ENCODE measurements at places on chromosomes 2 and 18.

DNA sequence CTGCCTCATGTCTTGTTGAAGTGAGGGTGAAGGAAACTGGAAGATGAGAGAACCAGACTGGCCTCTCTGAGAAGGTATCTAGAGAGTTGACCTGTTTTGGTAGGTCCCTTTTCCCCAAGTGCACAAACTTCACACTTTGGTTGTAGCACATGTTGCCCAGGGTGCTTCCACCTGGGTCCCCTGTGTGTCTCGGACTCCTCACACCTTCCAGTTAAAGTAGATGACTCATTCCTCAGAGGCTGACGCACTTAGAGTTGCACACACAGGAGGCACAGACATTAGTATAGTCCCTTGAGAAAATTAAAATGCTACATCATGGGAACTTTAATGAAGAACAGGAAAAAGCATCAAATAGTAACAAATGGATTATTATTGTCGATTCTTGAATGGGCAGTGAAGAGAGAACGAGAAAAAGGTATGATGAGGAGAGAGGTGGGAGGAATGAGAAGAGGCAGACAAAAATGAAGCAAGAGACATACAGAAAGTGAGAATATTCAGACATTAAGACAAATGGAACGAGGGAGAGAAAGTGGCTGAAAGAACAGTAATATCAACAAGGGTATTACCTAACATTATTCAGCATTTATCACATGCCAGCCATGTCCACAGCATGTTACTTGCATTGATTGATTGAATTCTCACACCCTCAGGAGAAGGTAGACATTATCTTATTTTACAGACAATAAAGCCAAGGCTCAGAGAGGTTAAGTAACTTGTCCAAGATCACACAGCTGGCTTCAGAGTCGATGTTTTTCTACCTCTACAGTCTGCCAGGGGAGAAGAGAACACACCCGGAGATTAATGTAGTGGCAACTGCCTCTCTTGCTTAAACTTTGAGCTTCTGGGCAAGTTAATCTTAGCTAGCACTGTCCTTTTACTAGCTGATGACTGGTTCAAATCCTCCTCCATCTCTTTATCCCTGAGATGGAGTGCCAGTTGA, 68.6 kb downstream of the FHOD3 start:
- DNase-seq, result no peak

DNA sequence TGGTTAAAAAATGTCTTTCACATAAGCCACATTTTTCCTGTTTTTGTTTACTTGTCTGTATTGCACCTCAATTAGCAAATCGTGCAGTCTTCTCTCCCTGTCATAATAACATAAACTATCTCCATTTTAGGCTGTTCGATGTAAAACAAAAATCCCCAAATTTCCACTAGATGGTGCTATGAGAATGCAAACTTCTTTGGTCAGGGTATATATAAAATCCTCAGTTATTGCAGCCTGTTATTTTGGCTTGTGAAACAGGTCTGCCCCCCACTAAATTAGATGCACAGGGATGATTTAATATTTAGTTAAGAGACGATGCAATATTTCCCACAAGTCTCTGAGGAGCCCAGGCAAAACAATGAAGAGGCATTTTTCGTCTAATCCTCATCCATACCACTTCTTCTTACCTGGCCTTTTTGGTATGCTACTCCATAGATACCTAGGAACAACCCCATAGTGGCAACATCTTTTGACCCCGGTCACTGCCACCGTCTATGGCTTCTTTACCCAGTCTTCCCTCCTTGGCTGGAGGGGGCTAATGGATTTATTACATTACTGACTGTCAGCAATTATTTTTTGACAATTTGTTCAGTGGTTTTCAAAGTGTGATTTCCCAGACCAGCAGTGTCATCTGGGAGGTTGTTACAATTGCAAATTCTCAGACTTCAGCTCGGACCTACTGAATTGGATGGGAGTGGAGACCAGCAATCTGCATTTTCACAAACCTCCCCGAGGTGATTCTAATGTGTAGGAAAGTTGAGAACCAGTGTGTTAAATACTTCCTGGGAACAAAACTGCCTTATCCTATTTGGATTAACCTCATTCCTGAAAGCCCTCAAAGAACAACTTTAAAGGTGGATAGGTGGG, 117.4 kb upstream of the CWC22 start:
- DNase-seq, result no peak

DNA sequence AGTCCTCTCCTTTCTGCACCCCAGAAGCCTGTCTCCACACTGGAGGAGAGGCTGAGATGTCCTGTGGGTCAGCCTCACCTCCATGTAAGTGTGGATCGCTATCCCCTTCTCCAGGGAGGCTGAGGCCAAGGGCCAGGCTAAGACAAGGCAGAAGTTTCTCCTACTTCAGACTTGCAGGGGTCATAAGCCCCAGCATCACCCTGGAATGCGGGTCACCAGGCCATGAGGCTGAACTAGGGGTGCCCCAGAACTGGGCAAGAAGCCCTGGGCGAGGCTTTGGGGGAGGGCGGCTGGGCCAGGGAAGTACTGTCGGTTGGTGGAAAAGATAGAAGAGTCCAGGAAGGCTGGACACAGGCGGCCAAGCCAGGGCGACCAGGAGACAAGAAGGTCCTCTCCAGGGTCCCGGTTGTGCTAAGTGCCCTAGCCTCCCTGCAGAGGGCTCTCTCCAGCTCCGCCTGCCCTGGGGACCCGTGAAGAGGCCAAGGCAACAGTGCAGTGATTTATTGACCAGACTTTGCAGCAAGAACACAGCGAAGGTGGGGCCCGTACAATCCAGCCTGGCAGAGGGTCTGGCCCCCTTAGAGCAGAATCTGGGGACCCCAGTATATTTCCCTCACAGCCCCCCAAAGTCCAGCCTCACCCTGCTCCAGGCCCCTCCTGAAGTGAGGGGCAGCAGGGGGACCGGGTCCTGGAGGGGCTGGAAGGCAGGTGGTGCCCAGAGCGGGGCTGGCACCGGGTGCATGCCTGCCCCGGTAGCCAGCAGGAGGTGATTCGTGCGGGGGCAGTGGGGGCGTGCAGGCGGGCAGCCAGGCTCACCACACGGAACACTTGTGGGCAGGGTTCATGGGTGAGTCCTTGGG, 8.1 kb downstream of the ECEL1 start:
- no peak for DNase-seq

DNA sequence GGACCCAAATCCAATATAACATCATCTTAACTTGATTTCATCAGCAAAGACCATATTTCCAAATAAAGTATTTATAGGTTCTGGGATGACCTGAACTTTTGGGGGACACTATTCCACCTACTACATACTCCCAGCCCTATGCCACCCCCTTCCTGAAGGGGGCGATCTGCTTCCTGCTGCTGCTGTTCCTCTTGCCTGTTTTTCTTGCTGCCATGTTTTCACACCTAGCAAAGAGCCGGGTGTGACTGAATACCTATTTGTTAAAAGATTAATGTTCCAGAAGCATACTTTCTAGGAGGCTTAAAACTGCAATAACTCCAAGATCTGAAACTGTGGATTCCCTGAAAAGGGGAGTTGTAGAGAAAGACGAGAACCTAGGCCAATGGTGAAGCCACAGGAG, 89.7 kb downstream of the ICOS start:
- DNase-seq, result no peak

GRCh38 chr2:241863536-241863954, 4.9 kb upstream of the PDCD1 start:
- DNase-seq, result no peak

DNA sequence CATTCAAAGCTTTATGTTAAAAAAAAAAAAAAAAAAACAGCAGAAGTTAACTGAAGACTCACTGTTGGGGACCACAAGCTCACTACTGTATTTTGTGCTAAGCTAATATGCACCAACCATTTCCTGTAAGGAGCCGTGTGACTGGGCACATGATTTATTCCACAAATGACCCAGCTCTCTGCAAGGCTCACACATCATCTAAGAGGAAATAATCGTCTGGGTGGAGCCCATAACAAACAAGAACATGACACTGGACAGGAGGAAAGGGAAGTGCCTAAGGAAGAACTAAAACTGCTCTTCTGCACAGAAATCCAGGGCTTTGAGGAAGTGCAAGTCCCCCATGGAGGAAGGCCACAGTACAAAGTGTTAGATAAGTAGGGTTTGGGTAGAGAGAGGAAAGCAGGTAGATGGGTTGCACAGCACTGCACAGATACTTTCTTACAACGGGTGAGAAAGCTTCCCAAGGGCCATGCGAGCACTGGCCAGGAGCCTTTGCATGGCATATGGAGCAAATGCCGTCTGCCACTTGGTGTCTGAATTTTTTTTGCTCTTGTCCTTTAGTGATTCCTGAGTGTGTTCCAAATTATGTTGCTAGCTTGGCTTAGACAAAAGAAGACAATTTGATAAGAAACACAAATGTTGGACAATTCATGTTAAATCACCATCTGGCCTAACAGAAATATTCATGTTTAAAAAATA, 24.4 kb downstream of the NFE2L2 start:
- DNase-seq, result peak; percentile 77

DNA sequence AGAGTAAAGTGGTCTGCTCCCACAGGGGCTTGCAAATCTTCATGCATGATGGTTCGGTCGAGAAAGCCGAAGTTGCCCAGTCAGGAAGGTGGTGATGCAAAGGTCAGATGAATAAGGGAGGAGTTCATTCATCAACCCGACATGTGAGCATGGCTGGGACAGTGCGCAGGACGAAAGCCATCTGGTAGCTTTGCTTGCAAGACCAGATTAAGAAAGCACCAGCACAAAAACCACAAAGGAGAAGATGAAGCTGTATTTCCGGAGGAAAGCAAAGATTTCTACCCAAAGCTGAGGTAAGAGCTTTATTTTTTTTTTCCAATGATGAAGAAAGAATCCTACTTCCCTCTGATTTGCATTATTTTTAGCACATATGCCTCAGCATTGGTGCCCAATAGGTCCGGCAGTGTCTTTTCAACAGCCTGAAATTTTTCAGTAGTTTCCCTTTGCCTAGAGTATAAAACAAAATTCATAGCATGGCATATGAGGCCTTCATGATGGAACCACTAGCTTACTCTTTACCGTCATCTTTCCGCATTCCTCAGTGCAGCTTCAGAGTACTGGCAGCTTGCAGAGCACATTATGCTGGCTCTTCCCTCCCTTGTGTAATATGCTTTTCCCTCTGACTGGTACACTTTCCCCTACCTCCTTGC, 112.0 kb upstream of the THOC1 start:
- peak; percentile 9 for DNase-seq

GRCh38 chr2:24022975-24023575, 13.2 kb downstream of the MFSD2B start:
- DNase-seq, result no peak

GRCh38 chr2:129024796-129025195, 706.1 kb upstream of the HS6ST1 start:
- no peak for DNase-seq

DNA sequence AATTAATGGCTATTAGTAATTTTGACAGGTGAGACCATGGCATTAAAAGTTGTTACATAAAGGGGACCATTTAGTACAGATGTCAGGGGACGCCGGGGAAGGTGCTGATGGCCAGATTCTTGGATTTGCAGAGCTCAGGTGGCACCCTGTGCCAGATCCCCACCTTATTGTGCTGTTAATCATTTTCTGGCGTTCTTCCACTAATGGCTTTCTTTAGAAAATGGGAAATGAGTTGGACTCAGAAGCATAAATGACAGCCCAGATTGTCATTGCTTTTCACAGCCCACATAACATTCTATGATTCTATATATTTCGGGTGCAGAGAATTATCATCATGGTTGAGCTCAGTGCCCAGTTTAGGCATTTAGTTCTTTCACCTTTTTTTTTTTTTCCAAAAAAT, 257.2 kb upstream of the TCF4 start:
- no peak for DNase-seq

DNA sequence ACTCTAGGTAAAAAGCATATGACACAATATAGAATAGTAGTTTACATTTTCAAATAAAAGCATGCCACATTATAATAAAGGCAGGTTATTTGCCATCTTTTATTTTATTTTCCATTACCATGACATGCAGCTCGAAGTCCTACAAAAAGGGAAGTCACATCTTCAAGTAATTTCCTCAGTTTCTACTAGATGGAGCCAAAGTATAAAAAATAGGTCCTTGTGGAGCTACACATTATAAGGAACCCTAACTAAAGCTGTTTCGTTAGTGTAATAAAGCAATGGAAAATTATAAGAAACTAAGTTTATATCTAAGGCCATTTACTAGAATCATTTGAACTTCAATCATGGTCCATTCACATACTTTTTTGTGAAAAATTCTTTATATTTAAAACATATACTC, 674.5 kb downstream of the KCNJ3 start:
- DNase-seq, result no peak

GRCh38 chr2:198973181-198973580, 484.6 kb downstream of the SATB2 start:
- DNase-seq, result no peak

- peak; percentile 77 for DNase-seq
Measured at GRCh38 chr18:69948919-69949537, 1.4 kb upstream of the CD226 start.

- no peak for DNase-seq
Measured at GRCh38 chr18:78208461-78208860, 771.2 kb upstream of the SALL3 start.

DNA sequence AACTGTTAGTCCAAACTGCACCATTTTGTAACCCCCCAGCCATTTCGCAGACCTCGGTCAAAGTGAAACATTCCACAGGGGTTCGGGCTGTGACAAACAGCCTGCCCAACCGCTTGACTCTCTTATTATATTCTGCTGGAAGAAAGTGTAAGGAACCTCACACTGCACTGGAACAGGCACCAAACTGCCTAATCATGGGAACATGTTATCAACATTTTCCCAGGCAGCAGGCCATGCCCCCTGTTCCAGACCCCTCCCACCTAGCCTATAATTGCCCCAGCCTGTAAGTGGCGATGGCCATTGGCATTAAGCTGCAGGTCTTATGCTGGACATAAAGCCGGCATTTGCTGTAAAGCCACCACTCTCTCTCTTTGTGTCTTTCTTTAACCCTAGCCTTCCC, 16.9 kb downstream of the LYG2 start:
- no peak for DNase-seq

DNA sequence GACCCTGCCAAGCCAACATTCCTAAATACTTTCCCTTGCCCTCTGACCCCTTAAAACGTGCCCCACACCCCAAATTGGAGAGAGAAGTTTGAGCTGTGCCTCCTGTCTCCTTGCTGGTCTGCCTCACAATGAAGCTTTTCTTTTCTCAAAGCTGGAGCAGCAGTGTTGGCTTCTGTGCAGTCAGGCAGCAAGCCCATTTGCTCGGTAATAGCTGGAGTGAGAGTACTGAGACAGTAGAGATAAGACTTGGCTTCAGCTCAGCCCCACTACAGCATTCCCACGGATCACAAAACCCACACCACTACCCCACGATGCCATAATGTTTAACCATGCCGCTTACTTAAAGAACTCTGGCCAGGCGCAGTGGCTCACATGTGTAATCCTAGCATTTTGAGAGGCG, 73.0 kb downstream of the NCAPH start:
- no peak for DNase-seq

DNA sequence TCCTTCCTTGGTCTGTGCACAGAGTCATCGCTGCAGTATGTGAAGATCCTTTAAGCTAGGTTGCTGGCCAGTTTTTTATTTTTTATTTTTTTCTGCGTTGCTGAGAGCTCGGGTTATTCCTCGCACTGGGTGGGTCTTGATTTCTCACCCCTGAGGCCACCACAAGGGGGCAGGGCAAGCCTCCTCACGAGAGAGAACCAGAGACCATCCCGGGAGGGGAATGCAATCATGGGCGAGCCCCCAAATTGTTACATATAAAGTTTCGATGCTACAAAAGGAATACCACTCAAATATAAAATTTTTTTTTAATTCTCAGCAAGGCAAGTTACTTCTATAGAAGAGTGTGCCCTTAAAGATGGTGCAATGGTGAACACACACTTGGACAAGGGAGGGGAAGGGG, 24.9 kb downstream of the HTR2B start:
- no peak for DNase-seq

GRCh38 chr18:3452750-3453539, 3.0 kb downstream of the TGIF1 start:
- DNase-seq, result no peak

All from CD4-positive, alpha-beta T cell treated with Interferon alpha-2 for 1 hour (primary cell).